Foreskin keratinocyte (primary cell): ENCODE measurements at places on chromosomes 11 and 22. TPM values are rescaled to one million over a fixed set of nuclear protein-coding genes. Genes with fewer than 3 reads are reported as not detected.
A peak's percentile ranks its signal among the peaks of the same experiment; 100 is the strongest.

The MAML2 gene
- 6.0 and 6.2 TPM in 2 replicates for total RNA-seq

The NECTIN1 gene
- total RNA-seq = 45.0 and 49.6 TPM in 2 replicates

The MS4A6A gene
- total RNA-seq = not detected in 2 replicates

DNA sequence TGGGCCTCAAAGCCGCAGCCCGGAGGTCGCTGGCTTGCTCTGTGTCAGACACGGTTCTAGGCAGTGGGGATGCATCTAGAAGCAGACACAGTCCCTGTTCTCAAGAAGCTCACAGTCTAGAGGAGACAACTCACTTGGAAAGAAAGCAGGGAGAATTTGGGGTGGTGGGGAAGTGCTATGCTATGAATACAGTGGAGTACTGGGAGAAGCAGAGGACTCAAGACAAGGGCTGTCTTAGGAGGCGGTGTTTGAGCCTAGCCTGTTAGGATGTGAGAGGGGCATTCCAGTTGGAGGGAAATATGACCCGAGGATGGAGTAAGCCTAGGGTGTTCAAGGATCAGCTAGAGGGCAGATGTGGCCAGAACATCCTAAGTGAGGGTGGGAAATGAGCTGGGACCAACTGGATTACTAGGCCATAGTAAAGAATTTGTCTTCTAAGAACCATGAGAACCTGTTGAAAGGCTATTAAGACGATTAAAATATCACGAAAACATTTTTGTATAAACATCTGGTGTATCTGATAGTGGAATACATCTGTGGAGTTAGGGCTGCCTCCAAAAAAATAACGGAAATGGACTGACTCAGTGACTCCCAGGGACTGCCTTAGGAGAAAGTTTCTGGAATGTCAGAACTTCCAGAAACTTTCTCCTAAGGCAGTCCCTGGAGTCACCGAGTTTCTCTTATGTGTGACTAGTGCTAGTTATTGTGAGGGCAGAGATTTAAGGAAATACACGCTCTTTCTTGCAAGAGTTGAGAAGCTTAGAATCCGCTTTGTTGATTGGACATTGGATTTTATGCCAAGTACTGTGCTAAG, 1.1 kb upstream of the PITPNB start:
- peak; percentile 54 for DNase-seq

DNA sequence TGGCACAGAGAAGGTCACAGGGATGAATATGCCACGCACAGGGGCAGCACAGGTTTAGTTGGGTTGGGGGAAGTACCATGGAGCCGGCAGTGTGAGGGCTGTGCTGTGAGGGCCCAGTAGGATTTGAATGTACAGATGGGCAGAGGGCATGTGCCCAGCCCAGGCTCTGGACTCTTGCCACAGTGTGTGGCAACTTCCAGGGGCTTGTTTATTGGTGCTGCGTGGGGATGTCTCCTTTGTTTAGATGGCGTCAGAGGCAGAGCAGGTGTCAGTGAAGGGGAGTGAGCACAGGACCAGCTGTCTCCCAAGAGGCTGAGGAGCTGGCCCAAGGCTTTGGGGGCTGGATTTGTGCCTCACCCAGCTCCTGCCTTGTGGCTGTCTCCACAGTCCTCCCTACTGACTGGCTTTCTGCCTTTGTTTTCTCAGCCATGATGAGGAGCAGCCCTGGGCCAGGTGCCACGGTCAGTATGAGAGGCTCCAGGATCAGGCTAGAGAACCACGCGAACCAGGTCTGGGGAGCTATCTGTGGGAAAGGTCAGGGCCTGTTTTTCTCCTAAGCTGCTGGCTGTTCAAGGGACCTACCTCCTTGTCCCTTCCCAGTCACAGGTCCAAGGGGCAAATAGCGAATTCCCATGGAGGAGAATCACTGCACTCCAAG, 21.9 kb downstream of the SUN2 start:
- DNase-seq = no peak

The INSC gene
- 0.07 and 0.35 TPM in 2 replicates for total RNA-seq

DNA sequence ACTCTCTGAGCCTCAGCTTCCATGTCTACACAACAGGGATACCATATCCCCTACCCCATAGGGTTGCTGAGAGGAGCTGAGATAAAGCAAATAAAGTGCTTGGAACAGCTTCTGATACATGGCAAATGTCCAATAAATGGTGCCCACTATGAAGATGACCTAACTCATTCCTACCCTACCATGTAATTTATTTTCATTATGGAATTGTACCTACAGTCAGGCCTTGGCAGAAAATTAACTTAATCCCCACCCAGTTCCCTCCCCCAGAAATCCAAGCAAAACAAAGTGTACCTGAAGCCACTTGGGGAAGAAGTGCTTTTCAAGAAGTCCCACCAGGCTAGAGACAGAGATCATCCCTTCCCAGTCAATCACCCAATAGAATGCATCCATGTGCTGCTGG, 10.8 kb downstream of the SRRD start:
- no peak for DNase-seq

The SCARF2 gene
- 0.14 and 0.24 TPM in 2 replicates for total RNA-seq

The RCOR2 gene
- total RNA-seq = 1.5 and 1.8 TPM in 2 replicates

The OR51B4 gene
- not detected in 2 replicates for total RNA-seq

The DEUP1 gene
- not detected in 2 replicates for total RNA-seq

GRCh38 chr22:48456449-48456848, 1371.2 kb downstream of the BRD1 start:
- no peak for DNase-seq

DNA sequence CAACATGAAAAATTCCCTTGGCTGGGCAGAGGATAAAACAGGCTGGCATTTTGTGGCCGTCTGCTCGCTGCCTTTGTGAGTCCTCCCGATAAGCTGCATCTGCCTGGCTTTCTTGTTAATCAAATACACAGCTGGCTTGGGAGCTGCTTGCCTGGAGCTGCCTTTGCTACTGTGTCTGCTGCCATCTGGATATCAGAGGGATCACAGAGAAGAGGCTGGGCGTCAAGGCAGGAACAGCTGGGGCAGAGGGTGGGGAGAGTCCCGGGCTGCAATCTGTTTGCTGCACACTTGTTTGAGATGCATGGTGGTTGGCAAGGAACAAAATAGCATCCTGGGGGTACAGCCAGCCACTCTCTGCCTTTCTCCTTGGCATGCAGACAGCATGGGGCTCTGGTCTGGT, 36.0 kb downstream of the COMMD9 start:
- no peak for DNase-seq

DNA sequence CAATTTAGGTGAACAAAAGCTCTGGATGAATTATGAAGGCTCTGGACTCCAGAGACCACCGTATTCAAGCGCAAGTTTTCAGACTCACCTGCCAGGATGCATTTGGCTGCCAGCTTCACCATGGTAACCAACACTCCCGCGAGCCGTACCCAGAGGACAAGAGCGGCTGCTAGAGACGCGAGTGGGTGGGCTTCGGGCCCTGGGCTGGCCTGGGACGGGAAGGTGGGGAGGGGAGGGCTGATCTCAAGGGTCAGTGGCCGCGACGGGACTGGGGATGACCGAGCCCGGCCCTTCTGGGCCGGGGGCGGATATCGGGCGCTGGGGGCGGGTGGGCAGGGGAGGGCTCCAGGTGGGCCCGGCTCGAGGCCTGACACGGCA, 344 bp downstream of the IFT27 start:
- DNase-seq = no peak

The CELF1 gene
- 84.1 and 93.3 TPM in 2 replicates for total RNA-seq

DNA sequence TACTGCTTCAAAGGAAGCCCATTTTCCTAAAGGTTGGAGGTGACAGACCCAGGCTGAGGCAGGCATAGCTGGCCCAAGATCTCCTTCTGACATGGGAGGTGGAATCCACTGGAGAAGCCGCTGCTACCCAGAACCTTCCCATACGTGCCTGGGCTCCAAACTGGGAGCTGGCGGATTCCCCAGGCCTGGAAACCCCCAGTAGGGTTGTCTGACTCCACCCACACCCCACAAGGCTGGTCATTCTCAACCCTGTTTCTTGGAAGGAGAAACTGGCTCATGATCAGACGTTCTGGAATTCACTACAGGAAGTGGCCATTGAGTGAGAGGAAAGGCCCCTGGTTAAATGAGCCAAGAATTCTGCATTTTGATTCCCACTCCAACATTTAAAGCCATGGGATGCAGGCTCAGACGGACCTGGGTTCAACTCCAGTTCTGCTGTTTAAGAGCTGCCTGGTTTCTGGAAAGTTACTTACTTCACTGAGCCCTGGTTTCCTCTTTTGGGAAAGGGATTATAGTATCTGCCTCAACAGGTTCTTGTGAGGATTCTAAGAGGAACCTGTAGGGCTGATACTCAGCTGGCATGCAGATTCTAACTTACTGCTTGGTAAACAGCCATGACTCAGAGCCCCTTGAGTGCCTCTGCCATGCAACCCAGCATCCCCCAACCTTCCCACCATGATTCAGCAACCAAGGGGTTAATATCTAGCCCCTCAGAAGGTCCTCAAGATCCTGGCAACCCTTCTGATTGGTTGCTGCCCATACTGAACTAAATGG, 19.4 kb upstream of the TSKU start:
- DNase-seq = peak; percentile 93

DNA sequence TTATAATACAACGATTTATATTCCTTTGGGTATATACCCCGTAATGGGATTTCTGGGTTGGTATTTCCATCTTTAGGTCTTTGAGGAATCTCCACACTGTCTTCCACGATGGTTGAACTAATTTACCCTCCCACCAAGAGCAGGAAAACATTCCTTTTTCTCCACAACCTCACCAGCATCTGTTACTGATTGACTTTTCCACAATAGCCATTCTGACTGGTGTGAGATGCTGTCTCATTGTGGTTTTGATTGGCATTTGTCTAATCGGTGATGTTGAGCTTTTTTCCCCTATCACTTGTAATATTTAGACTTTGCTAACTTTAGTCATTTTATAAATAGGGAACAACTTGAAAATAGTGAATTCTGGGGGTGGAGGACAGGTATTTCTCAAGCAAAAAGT, 58.1 kb downstream of the PPFIA1 start:
- no peak for DNase-seq

GRCh38 chr11:56152333-56152732, 7.8 kb downstream of the OR8K5 start:
- DNase-seq = no peak

DNA sequence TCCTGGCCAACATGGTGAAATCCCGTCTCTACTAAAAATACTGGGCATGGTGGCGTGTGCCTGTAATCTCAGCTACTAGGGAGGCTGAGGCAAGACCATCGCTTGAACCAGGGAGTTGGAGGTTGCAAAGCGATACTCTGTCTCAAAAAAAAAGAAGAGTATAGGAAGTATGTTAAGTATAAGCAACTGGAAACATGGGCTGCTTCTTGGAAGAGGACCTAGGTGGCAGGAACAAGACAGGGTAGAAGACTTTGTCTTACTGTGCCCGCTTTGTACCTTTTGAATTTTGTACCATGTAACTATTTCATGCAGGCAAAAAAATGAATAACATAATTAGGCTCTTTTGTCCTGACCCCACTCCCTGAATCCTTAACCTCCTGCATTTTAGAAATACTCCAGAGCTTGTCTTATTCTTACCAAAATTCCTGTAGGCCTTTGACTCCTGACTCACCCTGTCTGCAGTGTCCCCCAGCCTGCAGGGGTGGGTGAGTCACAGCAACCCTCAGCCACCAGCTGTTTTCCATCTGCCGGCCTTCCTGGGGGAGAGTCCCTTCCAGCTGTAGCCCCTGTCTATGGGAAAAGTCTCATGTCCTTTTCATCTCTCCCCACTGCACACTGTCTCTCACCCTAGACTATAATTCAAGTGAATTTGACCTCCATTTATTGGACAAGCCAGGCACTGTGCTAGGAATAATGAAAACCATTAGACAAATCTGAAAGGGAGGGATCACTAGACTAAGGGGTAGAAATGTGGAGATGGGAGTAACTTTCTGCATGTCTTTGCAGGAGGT, 41.8 kb downstream of the TXN2 start:
- peak; percentile 63 for DNase-seq

The PGR gene
- total RNA-seq = 0.04 and 0.27 TPM in 2 replicates

GRCh38 chr11:2802389-2803185, 83.0 kb downstream of the CDKN1C start:
- no peak for DNase-seq

DNA sequence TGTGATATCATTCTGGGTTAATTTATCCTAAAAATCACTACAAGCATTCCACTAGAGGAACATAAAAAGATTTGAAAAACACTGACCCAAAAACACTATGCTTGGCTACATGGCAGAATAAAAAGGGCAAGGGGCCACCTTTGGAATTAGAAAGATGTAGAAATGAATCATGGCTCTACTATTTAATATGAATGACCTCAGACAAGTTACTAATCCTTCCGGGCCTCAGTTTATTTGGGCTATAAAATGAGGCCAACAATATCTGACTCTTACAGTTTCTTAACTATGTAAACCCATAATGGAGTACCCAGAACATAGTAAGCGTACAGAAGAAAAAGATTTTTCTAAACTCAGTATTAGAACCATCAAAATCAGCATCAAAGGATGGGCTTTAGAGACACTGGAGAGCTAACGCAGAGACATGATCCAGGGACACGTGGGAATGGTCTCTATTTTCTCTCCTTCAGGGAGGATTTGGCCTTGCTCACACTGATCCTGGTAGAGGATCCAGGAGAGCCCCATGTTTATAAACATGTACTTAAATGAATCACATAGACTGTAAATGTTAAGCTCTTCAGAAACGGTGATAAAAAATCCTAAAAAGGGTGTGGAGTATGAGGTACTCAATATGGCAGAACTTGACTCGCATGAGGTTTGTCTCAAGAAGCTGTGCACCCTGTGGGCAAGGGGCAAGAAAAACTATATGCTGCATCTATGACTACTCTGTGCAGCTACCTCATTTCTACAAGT, 288.4 kb upstream of the PITPNB start:
- DNase-seq = no peak

DNA sequence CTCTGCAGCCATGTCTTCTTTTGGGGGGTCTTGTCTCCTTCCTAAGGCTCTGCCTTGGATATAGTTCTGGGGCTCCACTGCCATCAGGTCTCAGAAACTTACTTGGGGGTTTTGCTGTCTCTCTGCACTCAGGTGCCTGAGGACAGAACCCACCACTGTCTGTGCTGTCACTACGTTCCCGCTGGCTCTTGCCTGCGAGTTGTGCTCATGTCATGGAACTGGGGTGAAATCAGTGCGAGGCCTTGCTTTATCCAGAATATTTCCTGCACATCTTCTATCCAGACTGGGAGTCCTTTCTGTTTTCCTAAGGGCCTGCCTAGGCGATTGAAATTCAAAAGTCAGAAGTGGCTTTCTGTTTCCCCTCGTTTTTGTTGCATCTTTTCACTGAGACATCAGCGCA, 6.6 kb upstream of the USP2 start:
- DNase-seq = no peak

The CD3D gene
- not detected in 2 replicates for total RNA-seq

DNA sequence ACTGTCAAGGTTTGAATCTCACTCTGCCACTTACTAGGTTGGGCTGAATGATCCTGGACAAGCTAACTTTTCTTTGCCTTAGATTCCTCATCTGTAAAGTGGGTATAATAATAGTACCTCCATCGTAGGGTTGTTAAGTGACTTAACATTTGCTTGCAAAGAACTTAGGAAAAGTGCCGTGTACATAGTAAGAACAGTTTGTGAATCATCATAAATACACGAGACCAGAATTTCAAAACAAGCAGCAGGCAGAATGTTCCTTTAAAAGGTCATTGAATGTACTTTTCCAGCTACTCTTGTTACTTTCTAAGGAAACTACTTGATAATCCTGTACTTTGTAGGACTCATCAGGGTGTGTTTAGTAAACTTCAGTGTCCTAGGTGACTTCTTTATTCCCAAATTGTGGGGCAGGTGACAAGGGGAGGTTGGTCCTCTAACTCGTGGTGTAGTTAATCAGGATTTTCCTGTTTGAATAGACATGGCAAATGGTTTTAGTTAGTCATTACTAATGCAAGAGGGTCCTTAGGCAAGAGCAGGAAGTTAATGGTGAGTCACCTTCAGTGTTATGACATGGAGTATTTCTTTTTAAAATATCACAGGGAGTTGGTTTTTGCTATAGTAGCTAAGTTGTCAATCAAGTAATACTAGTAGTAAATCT, 67.9 kb downstream of the YAP1 start:
- peak; percentile 97 for DNase-seq

GRCh38 chr22:29149841-29150555, 55.7 kb upstream of the EMID1 start:
- no peak for DNase-seq
